Muscle of leg (tissue), 16 donors: ENCODE measurements at places on chromosomes 13 and 19. TPM values are rescaled to one million over a fixed set of nuclear protein-coding genes. Genes with fewer than 3 reads are reported as not detected.

GRCh38 chr19:8600816-8601215 lies 9.7 kb downstream of the ADAMTS10 start:
- no peak for DNase-seq

DNA sequence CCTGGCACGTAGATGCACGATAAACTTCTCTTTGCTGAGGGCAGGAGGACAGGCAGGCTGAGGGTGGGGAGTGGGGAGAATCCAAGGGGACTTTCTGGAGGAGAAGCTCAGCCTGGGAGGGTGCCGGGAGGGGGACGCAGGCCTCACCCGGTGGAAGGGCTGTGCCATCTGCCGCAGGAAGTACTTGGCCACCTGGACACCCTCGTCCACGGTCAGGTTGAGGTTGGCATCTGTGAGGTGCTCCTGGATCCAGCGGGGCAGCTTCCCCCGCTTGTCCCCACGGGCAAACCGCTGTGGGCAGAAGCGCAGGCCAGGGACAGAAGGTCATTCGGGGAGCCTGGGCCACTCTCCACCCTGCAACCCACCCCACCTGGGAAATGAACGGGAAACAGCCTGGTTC lies 11.5 kb downstream of the KLC3 start:
- DNase-seq = no peak

DNA sequence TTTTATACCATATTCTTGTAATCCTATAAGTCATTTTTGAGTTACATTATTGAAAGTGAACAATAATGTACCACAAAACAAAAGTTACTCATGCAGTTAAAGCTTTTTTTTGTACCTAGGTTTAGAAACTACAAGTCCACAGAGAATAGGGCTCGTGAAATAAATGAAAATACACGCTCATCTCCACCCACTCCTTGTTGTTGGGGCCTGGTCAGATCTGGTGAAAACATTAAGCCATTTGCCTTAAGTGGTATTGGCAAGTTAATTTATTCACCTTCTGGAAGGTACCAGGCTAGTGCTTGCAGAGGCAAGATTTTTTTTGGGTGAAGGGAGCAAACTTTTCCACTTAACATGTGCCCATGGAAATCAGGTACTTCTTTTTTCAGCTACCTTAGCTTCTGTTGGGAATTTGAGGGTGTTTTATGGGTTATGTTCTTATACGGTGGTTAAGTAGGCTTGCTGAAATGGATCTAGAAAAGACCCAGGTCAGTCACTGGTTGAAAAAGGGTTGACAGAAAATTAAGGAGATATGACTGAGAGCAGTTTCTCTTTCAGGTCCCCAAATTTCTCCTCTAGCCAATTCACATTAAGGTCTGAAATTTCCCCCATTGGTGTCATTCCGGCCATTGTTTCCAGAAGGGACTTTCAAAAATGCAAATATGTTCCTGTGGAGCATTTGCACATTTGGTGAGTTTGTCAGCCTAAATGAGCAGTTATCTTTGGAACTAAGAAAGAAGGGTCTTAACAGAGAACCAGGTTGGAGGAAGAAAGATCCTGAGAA lies 143.3 kb downstream of the KCNRG start:
- DNase-seq = no peak

ZNF471 gene
- 7.9 TPM for polyA plus RNA-seq

UPK1A gene
- 7.7 TPM for polyA plus RNA-seq

ZNF492 gene
- 0.99 TPM for polyA plus RNA-seq

DNA sequence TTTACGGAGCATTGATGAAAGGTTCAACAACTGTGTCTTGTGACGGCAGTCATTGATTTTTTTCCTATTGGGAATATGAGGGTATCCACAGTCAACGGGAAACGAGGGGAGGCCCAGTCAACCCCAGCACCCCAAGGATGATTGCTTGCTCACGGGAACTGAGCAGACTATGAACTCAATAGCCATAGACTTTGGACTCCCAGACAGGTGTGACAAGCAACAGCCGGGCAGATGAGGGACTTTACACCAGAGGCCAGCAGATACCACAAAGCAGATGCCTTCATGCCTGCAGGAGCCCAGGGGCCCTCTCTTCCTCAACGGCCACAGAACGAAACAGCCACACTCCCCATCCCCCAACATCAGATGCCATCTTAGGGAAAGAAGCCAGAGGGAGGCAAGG lies 80.3 kb upstream of the FLT1 start:
- no peak for DNase-seq
